Central memory CD8-positive, alpha-beta T cell (primary cell): ENCODE measurements at places on chromosomes 3 and 15.

GRCh38 chr15:67521029-67521782 is at the start of gene C15orf61:
TSS of gene C15orf61 (plus strand) at chr15:67521131. CDS start at chr15:67521249, 118 bp downstream.
- H3K36me3 ChIP-seq, result peaks cover 23% of the 10 kb centered on the region
- peak within 1 kb of the TSS; percentile 92 for H3K4me3 ChIP-seq
- peak within 1 kb of the TSS; percentile 92 for H3K27ac ChIP-seq
- peaks cover 25% of the 10 kb centered on the region for H3K4me1 ChIP-seq

- H3K4me1 ChIP-seq, result no peaks in the 10 kb centered on the region
- no peak overlapping the region for H3K27ac ChIP-seq
- H3K36me3 ChIP-seq, result no peaks in the 10 kb centered on the region
- no peak for DNase-seq
- H3K27me3 ChIP-seq, result peaks cover 41% of the 10 kb centered on the region
These were observed 173.4 kb downstream of the SERPINI1 start for GRCh38 chr3:167908746-167909503.

DNA sequence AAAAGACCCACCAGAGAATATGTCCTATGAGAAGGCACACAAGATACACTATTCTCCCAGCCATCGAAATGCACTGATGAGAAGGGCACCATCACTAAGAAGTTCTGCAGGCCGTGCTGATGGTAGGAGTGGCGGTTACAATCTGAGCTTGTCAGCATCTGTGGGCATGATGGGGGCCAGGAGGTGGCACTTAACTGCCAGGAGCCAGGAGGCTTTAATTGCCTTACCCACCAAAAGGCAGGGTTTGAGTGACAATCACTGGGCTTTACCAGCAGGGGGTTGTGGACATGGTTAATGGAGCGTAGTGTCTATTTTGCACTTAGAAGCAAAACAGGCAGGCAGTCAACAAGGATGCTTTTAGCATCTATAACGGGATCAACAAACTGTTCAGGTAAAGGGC is 16.0 kb upstream of the SQOR start:
- H3K27ac ChIP-seq, result no peak overlapping the region
- H3K4me3 ChIP-seq, result no peak overlapping the region
- no peaks in the 10 kb centered on the region for H3K27me3 ChIP-seq
- H3K36me3 ChIP-seq, result peaks cover 5% of the 10 kb centered on the region
- no peaks in the 10 kb centered on the region for H3K4me1 ChIP-seq

GRCh38 chr3:59245300-59245858 is 195.6 kb upstream of the CFAP20DC start:
- H3K36me3 ChIP-seq, result no peaks in the 10 kb centered on the region
- no peak overlapping the region for H3K27ac ChIP-seq
- no peak for DNase-seq

DNA sequence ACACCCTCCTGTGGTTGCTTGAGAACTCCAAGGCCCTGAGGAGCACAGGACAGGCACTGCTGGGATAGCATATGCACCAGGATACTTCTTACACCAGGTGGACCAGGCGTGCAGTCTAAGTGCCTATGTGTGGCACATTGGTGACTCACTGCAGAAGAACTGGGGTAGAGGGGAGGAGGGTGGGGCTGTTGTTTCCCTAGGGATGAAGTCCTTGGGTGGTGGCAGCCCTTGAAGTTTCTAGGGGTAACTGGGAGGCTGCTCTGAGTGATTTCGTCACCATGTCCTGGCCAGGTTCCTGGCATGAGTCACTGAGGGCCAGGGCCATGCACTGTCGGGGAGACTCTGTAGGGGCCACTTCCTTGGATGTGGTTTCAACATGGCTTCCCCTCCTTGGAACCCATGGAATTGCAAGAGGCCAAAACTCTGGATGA is 15.9 kb downstream of the MYZAP start:
- no peak overlapping the region for H3K27ac ChIP-seq
- no peaks in the 10 kb centered on the region for H3K4me1 ChIP-seq
- no peaks in the 10 kb centered on the region for H3K36me3 ChIP-seq
- no peak for DNase-seq
- H3K27me3 ChIP-seq, result peaks cover 37% of the 10 kb centered on the region

- no peak overlapping the region for H3K27ac ChIP-seq
- no peaks in the 10 kb centered on the region for H3K4me1 ChIP-seq
- H3K36me3 ChIP-seq, result no peaks in the 10 kb centered on the region
- no peaks in the 10 kb centered on the region for H3K27me3 ChIP-seq
These were observed 819.7 kb downstream of the FHIT start for GRCh38 chr3:60431599-60431958.

GRCh38 chr3:169286992-169287391 is 376.5 kb downstream of the MECOM start:
- H3K27me3 ChIP-seq, result no peaks in the 10 kb centered on the region
- H3K27ac ChIP-seq, result no peak overlapping the region
- no peak overlapping the region for H3K4me3 ChIP-seq
- no peaks in the 10 kb centered on the region for H3K4me1 ChIP-seq
- H3K36me3 ChIP-seq, result no peaks in the 10 kb centered on the region
- no peak for DNase-seq

- H3K4me3 ChIP-seq, result no peak overlapping the region
- H3K36me3 ChIP-seq, result peaks cover 2% of the 10 kb centered on the region
- no peak overlapping the region for H3K27ac ChIP-seq
- peaks cover 31% of the 10 kb centered on the region for H3K4me1 ChIP-seq
- DNase-seq, result no peak
These were observed 94.1 kb downstream of the TCF12 start for GRCh38 chr15:57012556-57012955.

- no peak overlapping the region for H3K4me3 ChIP-seq
- DNase-seq, result no peak
- no peaks in the 10 kb centered on the region for H3K4me1 ChIP-seq
- H3K36me3 ChIP-seq, result peaks cover 46% of the 10 kb centered on the region
These were observed 30.1 kb upstream of the HYKK start for GRCh38 chr15:78477295-78477694.

- no peak overlapping the region for H3K27ac ChIP-seq
- DNase-seq, result no peak
- no peak overlapping the region for H3K4me3 ChIP-seq
- H3K4me1 ChIP-seq, result peaks cover 9% of the 10 kb centered on the region
- peaks cover 9% of the 10 kb centered on the region for H3K36me3 ChIP-seq
- no peaks in the 10 kb centered on the region for H3K27me3 ChIP-seq
These were observed 242.8 kb downstream of the CHST2 start for GRCh38 chr3:143362115-143362991.

DNA sequence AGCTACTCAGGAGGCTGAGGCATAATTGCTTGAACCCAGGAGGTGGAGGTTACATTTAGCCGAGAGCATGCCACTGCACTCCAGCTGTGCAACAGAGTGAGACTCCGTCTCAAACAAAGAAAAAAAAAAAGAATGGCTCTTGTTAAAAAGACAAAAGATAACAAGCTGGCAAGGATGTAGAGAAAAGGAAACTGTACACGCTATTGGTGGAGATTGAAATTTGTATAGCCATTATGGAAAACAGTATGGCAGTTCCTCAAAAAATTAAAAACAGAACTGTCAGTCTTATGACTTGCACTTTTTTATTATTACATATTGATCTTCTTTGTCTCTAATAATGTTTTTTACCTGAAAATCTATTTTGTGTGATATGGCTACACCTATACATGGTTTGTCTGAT is 41.9 kb downstream of the MEX3B start:
- no peaks in the 10 kb centered on the region for H3K4me1 ChIP-seq
- H3K4me3 ChIP-seq, result no peak overlapping the region
- no peak for DNase-seq
- peaks cover 27% of the 10 kb centered on the region for H3K27me3 ChIP-seq

DNA sequence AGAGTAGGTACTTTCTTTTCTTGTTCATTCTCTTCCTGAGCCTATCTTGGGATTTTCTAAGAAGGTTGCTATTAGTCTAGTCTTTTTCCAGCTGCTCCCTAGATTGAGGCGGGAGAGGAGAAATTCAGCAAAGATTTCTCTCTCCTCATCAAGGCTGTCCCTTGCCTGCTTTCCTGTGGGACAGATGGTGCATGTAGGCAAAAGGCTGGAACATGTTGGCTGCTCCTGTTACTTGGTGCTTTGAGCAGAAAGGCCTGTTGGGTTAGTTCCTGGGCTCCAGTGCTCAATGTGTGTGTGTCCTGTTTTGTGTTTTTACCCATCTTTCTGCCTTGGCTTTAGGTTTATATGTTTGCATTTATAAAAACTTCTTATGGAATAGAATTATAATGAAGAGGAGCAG is 9.1 kb upstream of the SNRPN start:
- no peaks in the 10 kb centered on the region for H3K27me3 ChIP-seq
- H3K36me3 ChIP-seq, result no peaks in the 10 kb centered on the region
- DNase-seq, result no peak
- H3K4me3 ChIP-seq, result no peak overlapping the region
- no peak overlapping the region for H3K27ac ChIP-seq

- H3K27me3 ChIP-seq, result peaks cover 10% of the 10 kb centered on the region
- no peak overlapping the region for H3K4me3 ChIP-seq
- H3K4me1 ChIP-seq, result no peaks in the 10 kb centered on the region
- H3K36me3 ChIP-seq, result no peaks in the 10 kb centered on the region
- DNase-seq, result no peak
These were observed 47.7 kb upstream of the GYG1 start for GRCh38 chr3:148943506-148944205.

DNA sequence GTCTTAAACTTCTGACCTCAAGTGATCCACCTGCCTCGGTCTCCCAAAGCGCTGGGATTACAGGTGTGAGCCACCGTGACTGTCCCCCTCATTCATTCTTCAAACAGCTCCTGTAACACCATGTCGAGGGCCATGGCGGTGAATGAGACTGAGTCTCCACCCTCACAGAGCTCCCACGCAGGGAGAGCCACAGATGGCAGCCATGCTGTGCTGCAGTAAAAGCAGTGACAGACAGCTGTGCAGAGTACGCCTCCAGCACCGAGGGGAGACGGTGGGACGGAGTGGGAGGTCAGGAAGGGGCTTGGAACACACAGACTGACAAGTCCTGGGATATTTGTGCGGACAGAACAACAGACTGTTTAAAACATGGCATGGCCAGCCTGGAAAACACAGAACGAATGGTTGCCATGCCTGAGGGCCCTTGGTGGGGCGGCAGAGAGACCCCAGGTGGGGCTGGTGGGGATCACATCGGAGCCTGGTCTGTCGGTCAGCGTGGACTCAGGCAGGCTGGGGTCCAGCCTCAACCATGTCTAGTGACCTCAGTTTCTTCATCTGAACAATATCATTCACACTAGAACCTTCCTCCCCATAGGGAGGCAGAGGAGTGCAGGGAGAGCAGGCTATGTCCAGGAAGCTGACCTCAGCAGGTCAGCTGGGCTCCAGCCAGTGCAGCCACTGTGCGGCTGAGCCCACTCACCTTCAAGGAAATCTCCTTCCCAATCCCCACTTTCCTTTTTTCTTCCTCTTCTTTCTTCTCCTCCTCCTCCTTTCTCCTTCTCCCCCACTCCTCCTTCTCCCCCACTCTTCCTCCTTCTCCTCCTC is 20.6 kb upstream of the LCTL start:
- H3K27ac ChIP-seq, result no peak overlapping the region
- no peak overlapping the region for H3K4me3 ChIP-seq
- H3K4me1 ChIP-seq, result no peaks in the 10 kb centered on the region
- no peak for DNase-seq
- H3K36me3 ChIP-seq, result no peaks in the 10 kb centered on the region

DNA sequence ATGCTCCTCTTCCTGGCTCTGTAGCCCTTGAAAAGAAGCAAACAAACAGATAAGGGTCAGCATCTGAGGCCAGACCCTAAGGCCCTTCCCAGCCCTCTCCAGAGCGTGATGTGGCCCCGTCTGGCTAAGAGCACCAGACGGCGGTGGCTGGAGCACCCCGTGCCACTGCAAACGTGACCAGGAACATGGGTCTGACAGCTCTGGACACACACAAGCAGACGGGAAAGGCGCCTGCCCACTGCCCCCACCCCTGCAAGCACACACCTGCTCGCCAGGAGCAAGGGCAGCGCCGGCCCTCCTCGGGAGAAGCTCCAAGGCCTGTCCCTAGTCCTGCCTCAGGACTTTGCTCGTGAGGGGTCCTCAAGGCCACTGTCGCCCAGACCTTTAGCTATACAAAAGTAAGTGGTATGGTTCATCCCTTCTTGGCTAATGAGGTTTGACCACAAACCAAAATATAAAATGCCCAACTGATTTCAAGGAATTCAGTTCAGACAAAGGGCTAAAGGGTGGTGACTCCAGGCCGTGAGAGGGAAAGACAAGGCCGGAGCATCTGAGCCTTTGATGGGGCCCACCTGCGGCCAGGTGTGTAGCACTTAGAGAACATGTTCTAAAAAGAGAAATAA is 90.4 kb downstream of the XXYLT1 start:
- H3K27me3 ChIP-seq, result no peaks in the 10 kb centered on the region
- H3K36me3 ChIP-seq, result peaks cover 7% of the 10 kb centered on the region
- peaks cover 31% of the 10 kb centered on the region for H3K4me1 ChIP-seq
- no peak overlapping the region for H3K4me3 ChIP-seq
- DNase-seq, result no peak

- peaks cover 18% of the 10 kb centered on the region for H3K4me1 ChIP-seq
- peaks cover 39% of the 10 kb centered on the region for H3K36me3 ChIP-seq
- no peak overlapping the region for H3K4me3 ChIP-seq
- DNase-seq, result no peak
- H3K27ac ChIP-seq, result no peak overlapping the region
These were observed 28.8 kb downstream of the MTMR10 start for GRCh38 chr15:30962659-30963058.

- no peak overlapping the region for H3K27ac ChIP-seq
- H3K27me3 ChIP-seq, result peaks cover 63% of the 10 kb centered on the region
- no peaks in the 10 kb centered on the region for H3K36me3 ChIP-seq
- DNase-seq, result no peak
- no peaks in the 10 kb centered on the region for H3K4me1 ChIP-seq
- no peak overlapping the region for H3K4me3 ChIP-seq
These were observed 48.2 kb upstream of the SELENOK start for GRCh38 chr3:53939813-53940212.

DNA sequence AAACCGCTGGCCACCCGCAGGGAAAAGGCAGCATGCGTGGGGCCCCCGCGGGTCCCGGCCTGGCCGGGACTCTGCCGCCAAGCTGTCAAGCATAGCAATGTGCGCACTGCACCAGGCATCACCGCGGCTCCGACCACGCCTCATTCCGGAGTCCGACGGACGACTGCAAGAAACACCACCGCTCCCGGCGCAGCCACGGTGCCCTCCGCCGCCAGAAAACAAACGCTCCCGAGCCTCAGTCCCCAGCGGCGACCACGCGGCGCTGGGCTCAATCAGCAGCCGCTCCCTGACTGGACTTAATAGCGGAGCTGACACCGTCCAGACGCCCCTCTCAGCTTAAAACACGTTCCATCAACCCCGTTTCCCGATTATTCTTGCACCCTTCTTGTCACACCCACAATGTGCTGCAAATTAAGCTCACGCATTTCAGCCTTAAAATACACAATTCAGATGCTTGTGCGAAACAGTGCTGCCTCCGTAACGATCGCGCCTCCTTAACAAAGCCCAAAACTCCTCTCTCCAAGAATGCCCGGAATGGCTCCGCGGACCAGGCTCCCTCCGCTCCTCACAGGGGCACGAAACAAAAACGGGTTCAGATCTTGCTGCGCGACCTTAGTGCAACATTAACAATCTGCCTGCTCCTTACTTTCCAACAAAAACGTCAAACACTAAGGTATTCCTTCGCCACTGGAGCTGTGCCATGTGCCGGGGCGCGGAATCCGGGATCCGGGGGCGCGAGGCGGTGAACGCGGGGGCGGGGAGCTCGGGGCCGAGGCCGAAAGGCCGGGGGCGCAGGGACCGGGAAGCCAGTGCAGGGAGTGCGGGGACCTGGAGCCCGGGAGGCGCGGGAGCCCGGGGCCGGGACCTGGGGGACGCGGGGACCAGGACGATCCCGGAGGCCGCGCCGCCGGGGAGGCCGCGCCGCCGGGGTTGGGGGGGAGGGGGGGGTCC is 655 bp downstream of the CYFIP1 start:
- H3K27ac ChIP-seq, result peak overlapping the region; percentile 11
- H3K4me1 ChIP-seq, result peaks cover 16% of the 10 kb centered on the region
- peaks cover 19% of the 10 kb centered on the region for H3K27me3 ChIP-seq
- no peaks in the 10 kb centered on the region for H3K36me3 ChIP-seq
